ENCODE measurements at places on chromosomes 3 and 15.

- DNase-seq: no peak
These were observed 30.7 kb downstream of the TUSC7 start for GRCh38 chr3:116740293-116740692.

DNA sequence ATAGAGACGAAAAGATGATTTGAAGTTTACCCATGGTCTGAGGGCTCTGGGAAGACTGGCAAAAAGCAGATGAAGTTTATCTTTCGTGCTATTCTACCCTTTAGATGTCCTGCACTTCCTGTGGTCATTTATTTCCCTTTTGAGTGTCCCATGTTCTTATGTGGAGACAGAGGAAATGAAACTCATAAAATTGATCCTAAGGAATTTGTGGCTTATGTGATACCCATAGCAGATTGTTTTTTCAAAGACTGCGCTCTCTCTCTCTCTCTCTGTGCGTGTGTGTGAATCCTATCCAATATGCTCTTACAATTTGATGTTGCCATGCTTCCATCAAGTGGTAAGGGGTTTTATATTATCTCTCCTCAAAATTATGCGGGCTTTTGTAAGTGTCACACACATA lies 607.5 kb upstream of the DPPA4 start:
- DNase-seq: no peak

DNA sequence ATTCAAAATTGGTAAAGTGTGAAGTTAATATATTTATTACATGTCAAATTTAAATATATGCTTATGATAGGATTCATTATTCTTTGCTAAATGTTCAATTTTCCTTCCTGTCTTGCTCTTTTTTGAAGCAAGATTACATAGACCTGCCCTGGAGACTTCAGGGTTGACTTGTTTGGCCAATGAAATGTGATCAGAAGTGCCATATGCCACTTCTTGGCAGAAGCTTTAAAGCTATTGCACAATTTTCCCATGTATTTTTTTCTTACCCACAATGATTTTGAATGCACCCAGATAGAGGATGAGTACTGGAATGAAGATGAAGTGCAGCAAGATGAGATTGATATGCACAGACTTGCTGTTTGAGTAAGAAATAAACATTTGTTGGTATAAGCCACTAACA lies 406.3 kb upstream of the BCHE start:
- no peak for DNase-seq

DNA sequence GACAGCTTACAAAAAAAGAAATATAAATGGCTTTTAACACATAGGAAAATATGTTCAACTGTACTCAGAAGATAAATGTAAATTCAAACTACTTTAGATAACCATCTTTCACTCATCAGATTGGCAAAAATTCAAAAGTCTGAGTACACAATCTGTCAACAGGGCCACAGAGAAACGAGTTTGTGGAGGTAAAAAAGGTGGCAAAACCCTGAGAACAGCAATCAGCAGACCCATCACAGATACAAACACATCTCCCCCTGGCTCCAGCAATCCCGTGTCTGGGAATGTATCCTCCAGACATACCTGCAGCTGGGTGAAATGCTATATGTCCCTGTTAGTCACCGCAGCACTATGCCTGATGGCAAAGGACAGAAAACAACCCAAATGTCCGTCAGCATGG lies 149.5 kb downstream of the OSBPL10 start:
- DNase-seq: no peak

GRCh38 chr3:123331651-123332050 lies 117.2 kb downstream of the ADCY5 start:
- no peak for DNase-seq

- DNase-seq: no peak
These were observed 93.5 kb downstream of the WDR72 start for GRCh38 chr15:53665930-53666329.

GRCh38 chr15:87245592-87245991 lies 1010.9 kb downstream of the NTRK3 start:
- DNase-seq: no peak

Measured in stimulated activated CD4-positive, alpha-beta T cell treated with anti-CD3 and anti-CD28 coated beads, Interleukin-15, amount 100 ng/mL, for 48 hours (primary cell).